ENCODE measurements at places on chromosomes 2 and 18.

DNA sequence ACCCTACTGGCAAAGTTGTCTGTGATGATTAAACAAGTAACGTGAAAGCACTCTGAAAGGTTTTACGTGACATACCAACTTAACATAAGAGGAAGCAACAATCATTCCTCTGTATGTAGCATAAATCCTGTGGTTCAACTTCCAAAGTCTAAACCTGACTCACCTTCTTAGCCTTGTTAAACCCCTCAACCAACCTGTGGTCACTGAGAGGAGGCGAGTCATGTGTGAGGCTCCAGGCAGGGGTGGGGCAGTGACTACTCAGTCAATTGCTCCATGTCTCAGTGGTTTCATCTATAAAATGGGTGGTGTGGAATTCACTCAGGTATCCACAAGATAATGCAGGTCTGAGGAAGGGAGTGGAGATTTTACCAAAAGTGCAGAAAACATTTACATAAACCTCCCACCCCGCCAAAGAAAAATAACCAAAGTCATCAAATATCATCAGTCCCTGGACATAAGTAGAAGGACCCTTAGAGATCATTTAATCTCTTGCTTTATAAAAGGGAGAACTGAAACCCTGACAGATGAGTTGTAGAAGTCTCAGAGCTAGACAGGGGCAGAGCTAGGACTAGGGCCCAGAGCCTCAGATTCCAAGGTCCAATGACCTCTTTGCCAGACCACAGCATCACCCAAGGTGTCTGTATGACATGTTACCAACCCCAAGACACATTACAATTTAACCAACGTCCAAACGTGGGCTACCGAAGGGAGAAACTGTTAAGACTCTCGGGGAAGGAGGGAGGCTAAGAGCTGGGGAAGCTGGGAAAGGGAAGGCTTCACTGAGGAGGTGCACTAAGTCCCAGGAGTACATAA, 3.7 kb upstream of the PCBP1 start:
- H3K27ac ChIP-seq = peak overlapping the region; percentile 20
- peaks cover 52% of the 10 kb centered on the region for H3K36me3 ChIP-seq
- H3K4me3 ChIP-seq = no peak overlapping the region
- peaks cover 5% of the 10 kb centered on the region for H3K4me1 ChIP-seq
- H3K27me3 ChIP-seq = no peaks in the 10 kb centered on the region

GRCh38 chr2:151361674-151362370, 4.4 kb downstream of the TNFAIP6 start:
- no peaks in the 10 kb centered on the region for H3K27me3 ChIP-seq
- no peak overlapping the region for H3K4me3 ChIP-seq
- no peak for DNase-seq
- H3K27ac ChIP-seq = no peak overlapping the region
- no peaks in the 10 kb centered on the region for H3K36me3 ChIP-seq

- H3K4me1 ChIP-seq = no peaks in the 10 kb centered on the region
- H3K27ac ChIP-seq = peak overlapping the region; percentile 70
- peak; percentile 73 for DNase-seq
- no peaks in the 10 kb centered on the region for H3K36me3 ChIP-seq
- no peaks in the 10 kb centered on the region for H3K27me3 ChIP-seq
- H3K4me3 ChIP-seq = peak overlapping the region; percentile 5
Measured at GRCh38 chr18:457140-457519, 43.4 kb downstream of the COLEC12 start.

- no peaks in the 10 kb centered on the region for H3K36me3 ChIP-seq
- no peaks in the 10 kb centered on the region for H3K27me3 ChIP-seq
- no peak for DNase-seq
- no peak overlapping the region for H3K27ac ChIP-seq
- no peaks in the 10 kb centered on the region for H3K4me1 ChIP-seq
Measured at GRCh38 chr2:8853426-8853825, 16.0 kb upstream of the KIDINS220 start.

- H3K4me3 ChIP-seq = no peak overlapping the region
- no peaks in the 10 kb centered on the region for H3K27me3 ChIP-seq
- H3K27ac ChIP-seq = no peak overlapping the region
- H3K36me3 ChIP-seq = no peaks in the 10 kb centered on the region
- H3K4me1 ChIP-seq = no peaks in the 10 kb centered on the region
Measured at GRCh38 chr2:211513446-211513845, 957.0 kb downstream of the CPS1 start.

DNA sequence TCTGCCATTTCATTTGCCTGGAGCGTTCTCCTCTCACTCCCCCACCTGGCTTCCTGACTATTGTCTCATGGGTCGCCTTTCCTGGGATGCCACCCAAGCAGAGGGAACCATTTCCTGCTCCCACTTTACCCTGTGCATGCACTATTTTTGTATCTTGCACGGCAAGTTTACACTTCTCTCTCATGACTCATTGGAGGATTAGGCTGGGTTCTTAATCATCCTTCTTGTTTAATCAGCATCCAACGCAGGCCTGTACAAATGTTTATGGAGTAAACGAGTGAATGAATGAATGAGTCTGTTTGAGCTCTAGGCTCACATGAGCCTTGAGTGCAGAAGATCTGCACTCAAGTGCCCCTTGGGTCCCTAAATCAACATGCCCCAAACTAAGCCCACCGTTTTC, 3.8 kb upstream of the ARHGAP25 start:
- no peaks in the 10 kb centered on the region for H3K27me3 ChIP-seq
- no peak overlapping the region for H3K4me3 ChIP-seq
- H3K36me3 ChIP-seq = no peaks in the 10 kb centered on the region
- no peak for DNase-seq
- H3K27ac ChIP-seq = no peak overlapping the region

GRCh38 chr2:74481961-74482800, 617 bp downstream of the CCDC142 start:
- H3K4me3 ChIP-seq = peak overlapping the region; percentile 85
- no peak for DNase-seq
- no peaks in the 10 kb centered on the region for H3K27me3 ChIP-seq
- peaks cover 37% of the 10 kb centered on the region for H3K36me3 ChIP-seq
- H3K27ac ChIP-seq = peak overlapping the region; percentile 90
- H3K4me1 ChIP-seq = peaks cover 21% of the 10 kb centered on the region

DNA sequence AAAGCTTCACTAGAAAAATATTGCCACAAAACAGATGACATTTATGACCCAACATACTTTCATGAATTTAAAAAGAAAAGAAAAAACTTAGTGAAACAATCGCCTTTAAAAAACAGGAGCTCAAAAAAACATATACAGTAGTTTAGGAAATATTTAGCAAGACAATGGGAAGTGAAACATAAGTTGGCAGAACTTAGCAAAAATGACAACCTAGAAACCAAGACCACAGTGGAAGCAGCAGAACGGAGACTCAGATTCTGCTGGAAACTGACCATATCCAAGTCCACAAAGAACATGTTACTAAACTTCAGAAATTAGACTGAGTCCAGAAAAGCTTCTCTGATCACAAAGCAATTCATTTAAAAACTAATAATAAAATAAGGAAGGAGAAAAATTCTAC, 41.8 kb upstream of the CTAGE1 start:
- no peaks in the 10 kb centered on the region for H3K27me3 ChIP-seq
- no peaks in the 10 kb centered on the region for H3K4me1 ChIP-seq
- H3K27ac ChIP-seq = no peak overlapping the region
- no peak for DNase-seq
